ENCODE measurements at places on chromosomes 3 and 15.

GRCh38 chr15:78979456-78980320, 34.8 kb upstream of the CTSH start:
- DNase-seq, result peak; percentile 65

DNA sequence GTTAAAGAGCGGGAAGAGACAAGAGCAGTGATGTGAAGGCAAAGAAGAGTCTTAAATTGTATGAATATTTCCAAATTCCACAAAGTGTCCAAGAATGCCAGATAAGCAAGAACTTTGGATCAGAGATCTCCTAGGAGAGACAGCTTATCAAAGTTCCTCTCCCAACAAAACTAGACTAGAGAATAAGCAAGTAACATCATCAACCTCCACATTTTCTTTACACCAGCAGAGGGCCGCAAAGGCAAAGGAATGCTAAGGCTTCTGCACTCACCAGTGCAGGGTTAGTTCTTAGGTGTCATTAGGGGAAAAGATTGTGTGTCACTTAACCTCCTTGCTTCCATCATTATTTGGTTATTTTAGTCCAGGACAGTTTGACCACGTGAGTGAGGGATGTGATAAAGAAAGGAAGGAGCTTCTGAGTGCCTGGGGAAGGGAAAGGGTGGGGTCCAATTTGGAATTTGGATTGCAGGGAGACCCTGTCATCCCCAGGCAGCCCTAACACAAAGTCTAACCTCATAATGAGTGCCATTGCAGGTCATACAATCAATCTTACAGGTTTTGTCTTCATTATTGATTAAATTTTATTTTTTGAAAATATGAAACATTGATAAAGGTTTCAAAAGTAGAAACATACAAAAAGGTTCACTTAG, 7.5 kb upstream of the CMTM6 start:
- peak; percentile 88 for DNase-seq

GRCh38 chr3:122265957-122266356, 59.1 kb upstream of the CSTA start:
- DNase-seq, result peak; percentile 53

GRCh38 chr3:9809239-9809614, 835 bp upstream of the TTLL3 start:
- DNase-seq, result no peak

DNA sequence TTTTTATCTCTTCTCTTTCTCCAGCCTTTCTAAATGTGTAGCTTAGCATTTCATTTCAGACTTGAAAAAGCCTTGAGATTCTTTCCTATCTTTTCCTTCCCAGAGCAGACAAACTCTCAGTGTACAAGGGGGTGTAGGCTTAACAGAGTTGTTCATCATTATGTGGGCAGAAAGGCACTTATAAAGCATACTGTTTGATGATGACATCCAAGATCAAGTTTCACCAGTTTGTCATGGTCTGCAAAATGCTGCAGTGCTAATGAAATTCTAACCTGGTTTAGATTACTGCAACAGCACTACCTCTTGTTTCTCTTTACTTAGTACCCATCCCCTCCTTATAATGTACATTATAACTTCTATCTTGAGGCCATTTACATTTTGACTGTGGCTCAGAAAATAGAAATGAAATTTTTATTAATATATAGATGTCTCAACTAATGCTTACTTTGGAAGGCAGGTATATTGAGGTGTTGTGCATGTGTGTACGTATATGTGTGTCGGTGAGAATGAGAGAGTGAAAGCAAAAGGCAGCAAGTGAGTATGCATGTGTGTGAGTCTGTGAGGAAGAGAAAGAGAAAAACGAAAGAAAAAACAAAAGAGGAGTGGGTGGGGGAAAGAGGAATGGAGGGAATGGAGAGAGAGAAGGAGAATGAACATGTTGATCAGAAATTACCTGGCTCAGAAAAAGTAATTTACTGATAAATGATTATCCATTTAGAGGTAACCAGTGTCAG, 1043.6 kb downstream of the TUSC7 start:
- DNase-seq, result no peak

DNA sequence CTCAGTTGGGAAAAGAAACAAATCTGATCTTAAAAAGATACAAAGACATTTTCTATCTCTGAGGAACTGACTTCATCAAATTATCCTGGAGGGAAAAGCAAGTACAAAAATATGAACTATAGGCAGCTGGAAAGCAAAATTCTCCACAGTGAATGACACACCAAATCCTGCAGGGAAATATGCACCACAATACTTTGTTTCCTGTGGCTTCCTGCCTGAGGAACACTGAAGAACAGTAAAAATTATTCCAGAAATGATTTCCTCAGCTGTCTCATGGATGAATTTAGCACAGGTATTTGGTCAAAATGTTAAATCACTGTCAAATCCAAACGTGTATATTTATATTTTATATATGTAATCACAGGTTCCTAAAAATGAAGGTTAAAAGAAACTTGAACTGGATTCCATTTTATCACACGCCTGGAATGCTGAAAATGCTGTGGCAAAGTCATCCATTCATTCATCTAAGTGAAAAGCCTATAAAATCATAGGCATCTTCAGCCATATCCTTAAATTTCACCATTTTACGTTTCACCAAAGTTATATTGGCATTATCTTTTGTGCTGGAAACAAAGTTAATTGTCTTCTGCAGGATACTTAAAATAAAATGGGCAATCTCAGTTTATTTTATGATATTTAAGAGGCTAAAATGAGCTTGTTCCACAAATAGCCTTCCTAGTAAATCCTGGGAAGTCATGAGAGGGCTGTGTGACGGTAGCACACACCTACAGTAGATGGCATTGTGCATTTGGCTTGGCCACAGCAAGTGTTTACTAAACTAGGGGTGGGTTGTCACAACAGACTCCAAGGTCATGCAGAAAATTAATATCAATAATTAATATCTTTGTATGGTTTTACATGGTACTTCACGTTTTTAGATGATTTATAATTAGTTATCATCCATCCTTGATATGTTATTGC, 19.3 kb upstream of the TSC22D2 start:
- DNase-seq, result no peak

DNA sequence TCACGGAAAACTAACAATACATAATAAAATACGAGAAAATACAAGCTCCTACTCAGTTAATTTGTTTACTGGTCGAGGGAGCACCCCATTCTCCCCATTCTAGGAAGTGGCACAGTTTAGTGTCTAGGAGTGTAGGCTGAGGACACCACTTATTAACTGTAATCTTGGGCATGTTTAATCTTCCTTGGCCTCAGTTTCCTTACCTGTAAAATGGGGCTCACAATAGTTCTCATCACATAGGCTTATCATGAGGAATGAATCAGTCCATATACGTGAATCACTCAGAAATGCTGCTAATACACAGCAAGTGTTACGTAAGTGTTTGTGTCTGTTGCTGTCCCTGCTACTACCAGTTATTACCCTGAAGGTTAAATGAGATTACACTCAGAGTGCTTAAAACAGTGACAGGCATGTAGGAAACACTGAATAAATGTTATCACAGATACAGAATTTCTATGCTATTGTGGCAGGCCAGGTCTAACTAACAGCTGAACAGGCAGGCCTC, 210.2 kb downstream of the OSBPL10 start:
- no peak for DNase-seq

GRCh38 chr3:155744010-155744625, 753 bp downstream of the PLCH1 start:
- peak; percentile 52 for DNase-seq

DNA sequence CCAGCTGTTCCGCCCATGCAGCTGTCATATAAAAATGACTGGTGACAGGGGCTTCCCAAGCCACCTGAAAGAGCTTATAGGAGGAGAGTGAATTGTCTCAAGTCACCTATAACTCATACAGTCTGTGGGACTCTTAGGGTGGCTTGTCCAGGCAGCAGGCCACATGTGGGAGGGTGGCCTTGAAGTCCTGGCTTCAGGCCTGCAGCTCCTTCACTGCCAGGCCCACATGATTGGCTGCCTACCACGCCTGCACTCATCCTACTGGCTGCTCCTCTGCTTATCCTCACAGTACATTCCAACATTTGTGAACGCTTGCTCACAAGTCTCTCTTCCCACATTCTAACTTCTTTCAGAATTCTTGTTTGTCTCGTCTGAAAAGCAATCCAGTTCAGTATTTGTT, 41.1 kb upstream of the TIPARP start:
- DNase-seq, result no peak

GRCh38 chr3:182165234-182165633, 453.5 kb downstream of the SOX2 start:
- no peak for DNase-seq

DNA sequence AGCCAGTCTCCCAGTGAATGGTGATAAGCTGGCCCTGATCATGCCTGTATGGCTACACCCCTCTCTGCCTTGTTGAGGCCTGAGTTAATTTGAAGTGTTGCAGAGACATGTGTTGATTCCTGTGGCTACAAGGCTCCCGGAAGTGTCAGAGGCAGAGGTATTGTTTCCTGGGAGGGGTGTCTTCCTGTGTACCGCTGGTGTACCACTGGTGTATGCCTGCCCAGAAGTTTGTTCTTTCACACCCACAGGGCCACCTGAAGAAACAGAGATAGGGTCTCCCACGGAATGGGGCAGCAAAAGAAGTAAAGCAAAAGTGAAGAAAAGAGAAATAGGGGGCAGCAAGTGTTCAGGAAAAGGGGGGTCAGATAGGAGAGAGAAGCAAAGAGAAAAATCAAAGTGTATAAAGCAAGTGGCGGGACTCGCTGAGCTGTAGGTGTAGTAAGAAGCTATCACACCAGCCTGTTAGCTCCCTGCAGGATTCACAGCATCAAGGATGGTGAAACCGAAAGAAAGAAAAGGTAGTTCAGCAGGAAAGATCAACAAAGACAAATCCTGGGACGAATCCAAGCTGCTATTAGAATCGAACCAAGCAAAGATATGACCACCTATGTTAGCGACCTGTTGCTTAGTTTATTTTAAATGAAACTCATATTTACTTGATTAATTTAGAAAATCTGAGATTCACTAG, 36.6 kb upstream of the CD47 start:
- peak; percentile 74 for DNase-seq

GRCh38 chr15:53434174-53434678, 325.2 kb downstream of the WDR72 start:
- DNase-seq, result no peak

DNA sequence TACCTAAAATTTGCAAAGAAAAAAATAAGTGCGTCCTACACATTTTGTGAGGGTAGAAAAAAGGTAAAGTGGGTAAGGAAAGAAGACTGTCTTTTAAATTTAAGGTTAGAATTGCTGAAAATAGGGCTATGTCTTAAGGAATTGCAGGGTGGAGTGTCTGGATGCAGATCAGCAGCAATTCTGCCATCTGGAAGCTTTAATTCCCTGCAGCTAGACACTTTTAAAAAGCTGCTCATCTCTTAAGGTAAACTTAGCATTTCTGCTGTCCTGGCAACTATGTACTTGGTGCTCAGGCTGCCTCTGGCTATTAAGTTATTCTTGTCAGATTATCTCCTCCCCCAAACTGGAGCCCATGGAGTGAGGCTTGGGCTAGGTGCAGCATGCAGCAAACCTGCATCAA, 420.2 kb downstream of the SI start:
- DNase-seq, result no peak

GRCh38 chr15:32677238-32677750, 35.8 kb downstream of the SCG5 start:
- no peak for DNase-seq

GRCh38 chr3:18892047-18892446, 256.3 kb upstream of the KCNH8 start:
- DNase-seq, result peak; percentile 26

- DNase-seq, result no peak
Measured at GRCh38 chr3:20421-20820, 176.1 kb upstream of the CHL1 start.

DNA sequence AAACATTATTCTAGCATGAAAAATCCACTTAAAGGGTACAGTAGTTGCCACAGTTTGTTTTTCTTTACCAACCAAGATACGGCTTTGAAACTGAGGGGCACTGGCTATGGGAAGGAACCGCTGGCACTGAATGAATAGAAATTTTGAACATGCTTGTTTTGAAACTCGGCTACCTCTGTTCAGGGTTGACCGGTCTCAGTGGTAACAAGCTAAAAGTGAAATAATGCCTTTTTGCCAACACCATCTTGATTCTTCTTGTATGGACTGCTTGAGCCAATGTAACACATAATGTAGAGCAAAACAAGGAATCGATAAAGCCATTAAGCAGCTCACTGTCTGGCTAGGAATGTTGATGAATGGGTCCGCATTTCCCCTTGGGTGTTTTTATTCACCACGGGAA, 36.5 kb downstream of the PTPRG start:
- DNase-seq, result no peak

- no peak for DNase-seq
Measured at GRCh38 chr3:170766823-170767575, 103.0 kb downstream of the RPL22L1 start.

GRCh38 chr15:26128611-26129140, 265.5 kb upstream of the ATP10A start:
- no peak for DNase-seq

GRCh38 chr3:153573481-153573880, 411.5 kb downstream of the RAP2B start:
- no peak for DNase-seq

GRCh38 chr3:195117978-195118581, 152.9 kb downstream of the XXYLT1 start:
- DNase-seq, result peak; percentile 93

GRCh38 chr15:62766599-62766998, 275.9 kb upstream of the TPM1 start:
- DNase-seq, result no peak

GRCh38 chr3:113628316-113628715, 68.1 kb downstream of the USF3 start:
- DNase-seq, result no peak

GRCh38 chr3:128196647-128197046, 43.4 kb downstream of the EEFSEC start:
- DNase-seq, result no peak

DNA sequence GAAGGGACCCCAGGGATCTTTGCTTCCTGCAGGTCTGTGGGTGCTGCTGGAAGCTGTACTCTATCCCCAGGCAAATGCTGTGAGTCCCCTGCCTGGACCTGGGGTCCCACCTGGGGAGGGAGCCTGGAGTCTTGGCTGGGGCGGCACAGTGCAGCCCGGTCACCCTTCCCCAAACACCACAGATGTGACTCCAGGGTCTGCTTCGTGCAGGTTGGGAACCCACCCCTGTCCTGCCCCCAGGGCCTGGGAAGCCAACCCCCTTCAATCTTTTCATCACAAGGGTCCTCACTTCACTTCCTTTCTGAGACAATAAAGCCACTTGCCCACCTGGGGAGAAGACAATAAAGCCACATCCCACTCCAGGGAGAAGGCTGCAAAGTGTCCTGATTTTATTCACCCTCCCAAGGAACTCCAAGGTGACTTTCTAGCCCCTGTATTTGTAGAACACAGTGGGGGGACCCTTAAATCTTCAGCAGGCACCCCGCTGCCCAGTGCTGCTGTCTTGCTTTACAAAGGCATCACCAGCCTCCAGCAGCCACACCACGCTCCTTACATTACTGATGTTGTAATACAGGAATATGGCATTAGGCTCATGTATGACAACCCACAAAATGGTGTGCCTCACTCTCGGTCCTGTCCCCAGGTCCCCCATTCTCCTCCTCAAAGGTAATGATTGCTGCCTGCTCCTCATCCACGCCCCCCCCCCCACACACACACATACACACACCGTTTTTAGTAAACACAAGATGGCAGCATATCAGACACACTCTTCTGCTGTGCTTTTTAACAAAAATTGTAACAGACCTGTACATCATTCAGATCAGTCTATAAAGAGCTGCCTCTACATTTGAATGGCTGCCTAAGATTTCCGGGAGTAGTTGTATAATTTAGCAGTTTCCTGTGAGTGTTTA, 9.9 kb downstream of the C3orf22 start:
- no peak for DNase-seq

- DNase-seq, result no peak
Measured at GRCh38 chr3:163785693-163786092, 1292.6 kb downstream of the SI start.
